ELR (cell line): ENCODE measurements at places on chromosomes 11 and 22.

DNA sequence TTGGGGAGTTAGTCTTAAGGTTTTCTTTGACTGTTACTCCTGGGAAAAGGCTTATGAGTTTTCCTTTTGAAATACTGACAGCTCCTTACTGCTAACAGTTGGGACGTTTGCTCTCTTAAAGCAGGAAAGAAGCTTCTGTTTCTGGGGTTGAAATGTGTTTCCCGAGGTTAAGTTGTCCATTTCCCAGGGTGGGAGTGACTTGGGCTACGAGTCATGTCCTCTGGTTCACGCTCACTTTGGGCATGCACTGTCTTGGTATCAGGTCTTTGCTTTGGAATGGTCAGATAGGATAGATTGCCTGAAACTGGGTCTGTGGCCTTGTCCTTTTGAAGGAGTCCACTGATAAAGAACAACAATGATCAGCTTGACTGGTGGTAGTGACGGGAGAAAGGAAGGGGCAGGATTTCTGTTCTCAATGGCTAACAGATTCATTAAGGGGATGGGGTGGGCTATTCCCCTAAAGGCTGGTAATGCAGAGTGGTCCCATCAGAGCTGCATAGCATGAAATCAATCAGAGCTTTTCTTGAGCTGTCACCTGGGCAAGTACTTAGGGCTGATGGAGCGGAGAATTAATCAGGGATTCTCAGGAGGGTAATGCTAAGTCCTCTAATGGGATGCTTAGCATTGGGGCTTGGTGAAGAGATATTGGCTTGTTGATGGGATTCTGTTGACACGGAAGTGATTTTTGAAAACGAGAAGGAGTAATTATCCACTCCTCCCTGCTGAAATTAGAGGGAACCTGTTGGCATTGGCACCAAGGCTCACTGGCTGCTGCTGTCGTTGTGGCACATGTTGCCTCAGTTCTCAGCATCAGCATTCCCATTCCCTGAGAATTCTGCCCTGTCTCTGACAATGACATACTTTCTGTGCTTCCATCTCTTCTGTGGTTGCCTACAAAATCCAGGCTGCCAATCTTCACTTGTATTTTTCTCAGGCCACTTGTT, 81.6 kb downstream of the TEAD1 start:
- DNase-seq = peak; percentile 66

DNA sequence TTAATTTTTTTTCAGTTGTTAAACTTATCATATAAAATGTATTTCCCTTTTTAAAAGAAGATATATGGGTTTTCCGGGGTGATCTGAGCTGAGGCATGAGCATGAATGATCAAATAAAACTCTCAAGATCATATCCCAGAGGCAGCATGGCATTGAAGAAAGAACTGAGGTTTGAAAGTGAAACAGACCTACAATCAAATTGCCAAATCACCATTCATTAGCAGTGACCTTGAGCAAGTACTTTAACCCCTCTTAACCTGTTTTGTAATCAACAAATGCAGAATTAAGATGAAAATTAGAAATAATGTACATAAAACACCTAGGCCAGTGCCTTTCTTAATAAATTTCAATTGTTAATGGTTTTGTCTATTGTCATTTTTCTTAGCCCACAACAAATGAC, 116.0 kb downstream of the RBFOX2 start:
- DNase-seq = no peak

GRCh38 chr22:35835998-35836691, 118.5 kb downstream of the APOL5 start:
- peak; percentile 90 for DNase-seq

GRCh38 chr11:71365626-71366025, 82.6 kb downstream of the DHCR7 start:
- no peak for DNase-seq

DNA sequence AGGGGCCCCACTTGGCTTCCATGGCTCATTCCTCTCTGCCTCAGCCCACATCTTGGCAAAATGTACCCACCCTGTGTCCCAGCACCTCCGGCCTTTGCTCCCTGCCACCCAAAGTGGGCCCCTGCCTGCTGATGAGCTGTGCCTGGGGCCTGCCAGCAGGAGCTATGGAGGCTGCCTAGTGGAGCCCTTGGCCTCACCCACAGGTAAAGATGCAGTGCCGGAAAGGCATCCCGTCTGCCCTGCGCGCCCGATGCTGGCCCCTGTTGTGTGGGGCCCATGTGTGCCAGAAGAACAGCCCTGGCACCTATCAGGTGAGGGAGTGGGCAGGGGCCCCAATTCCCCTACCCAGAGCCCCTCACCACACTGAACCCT, 1.3 kb downstream of the TBC1D10C start:
- no peak for DNase-seq

DNA sequence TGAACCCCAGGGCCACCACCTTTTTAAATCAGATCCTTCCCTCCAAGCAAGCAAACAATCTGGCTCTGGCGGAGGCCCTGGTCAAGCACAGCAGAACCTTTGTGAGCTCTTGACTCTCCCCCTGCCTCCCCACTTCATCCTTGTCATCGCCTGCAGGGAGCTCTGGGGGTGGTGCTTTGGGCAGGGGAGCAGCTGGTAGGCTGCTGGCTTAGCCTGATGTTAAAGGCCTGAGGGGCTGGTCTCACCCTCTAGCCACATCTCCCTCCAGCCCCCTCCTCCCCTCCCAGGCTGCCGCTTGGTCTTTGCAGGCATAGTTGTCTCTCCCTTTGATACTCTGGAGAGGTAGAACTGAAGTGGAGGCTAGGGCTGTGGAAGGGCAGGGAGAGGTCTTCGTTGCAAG, 50.9 kb downstream of the THAP12 start:
- DNase-seq = no peak

DNA sequence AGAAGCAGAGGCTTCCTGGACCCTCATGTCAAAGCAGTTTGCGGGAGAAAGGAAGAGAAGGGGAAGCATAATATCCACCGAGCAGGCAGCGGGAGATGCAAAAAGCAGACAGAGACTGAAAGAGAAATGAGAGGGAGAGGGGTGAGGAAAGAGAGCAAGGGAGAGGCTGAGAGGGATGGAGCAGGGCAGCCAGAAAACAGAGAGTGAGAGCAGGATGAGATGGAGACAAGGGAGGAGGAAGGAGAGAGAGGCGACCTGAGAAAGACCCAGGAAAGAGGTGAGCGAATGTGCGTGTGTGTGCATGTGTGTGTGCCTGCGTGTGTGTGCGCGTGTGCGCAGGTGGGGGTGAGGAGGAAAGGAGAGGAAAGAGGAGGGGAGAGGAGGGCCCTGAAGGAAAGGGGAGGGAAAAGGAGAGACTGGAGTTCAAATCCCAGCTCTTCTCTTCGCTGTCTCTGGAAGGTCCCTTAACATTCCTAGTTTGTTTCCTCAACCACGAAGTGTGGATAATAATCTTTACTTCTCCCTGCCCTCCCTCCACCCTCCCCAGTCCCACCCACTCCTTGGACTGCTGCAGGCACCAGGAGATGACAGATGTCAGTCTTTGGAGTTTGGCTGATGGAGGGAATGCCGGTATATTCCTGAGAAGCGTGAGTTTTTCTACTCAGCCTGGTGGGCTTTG, 67.9 kb downstream of the ISX start:
- DNase-seq = no peak

- peak; percentile 25 for DNase-seq
These were observed 873.2 kb downstream of the METTL15 start for GRCh38 chr11:28981381-28981780.

- no peak for DNase-seq
These were observed 884.7 kb downstream of the BRD1 start for GRCh38 chr22:48942698-48943566.

GRCh38 chr11:86632499-86633269, 39.7 kb downstream of the ME3 start:
- peak; percentile 100 for DNase-seq

DNA sequence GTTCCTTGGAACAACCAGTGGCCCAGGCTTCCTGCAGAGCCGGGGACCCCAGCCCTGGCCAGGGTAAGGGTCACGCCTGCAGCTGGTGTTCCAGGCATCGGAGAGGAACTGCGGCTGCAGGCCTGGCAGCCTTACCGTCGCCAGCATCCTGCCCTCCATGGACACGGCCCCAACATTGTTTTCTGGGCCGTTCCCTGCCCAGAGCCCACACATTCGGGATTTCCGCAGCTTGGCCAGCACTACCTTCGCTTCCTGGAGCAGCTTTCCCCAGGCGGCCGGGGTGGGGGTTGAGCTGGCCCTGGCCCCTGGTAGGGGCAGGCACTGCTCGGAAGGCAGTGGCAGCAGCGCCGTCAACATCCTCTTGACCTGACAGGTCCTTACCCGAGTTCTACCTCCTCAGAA, 17.7 kb downstream of the TXN2 start:
- DNase-seq = no peak

DNA sequence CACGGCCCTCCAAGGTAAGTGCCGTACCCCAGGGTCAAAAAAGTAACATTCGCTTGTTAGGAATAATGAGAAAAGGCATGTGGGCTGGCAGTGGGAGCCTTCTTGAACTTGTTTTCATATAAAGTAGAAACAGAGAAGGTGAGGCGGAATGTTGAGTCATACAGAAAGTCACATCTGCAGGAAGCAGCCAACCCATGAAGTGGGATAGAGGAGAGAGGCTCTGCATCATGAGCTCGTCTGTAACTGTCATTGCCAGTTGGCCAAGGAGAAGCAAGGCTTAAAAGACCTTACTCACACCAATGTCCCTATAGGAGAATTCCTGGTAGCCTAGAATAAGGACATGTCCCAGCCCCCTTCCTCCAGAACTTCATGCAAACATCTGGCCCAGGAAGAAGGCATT, 253.3 kb downstream of the BUD13 start:
- DNase-seq = no peak

DNA sequence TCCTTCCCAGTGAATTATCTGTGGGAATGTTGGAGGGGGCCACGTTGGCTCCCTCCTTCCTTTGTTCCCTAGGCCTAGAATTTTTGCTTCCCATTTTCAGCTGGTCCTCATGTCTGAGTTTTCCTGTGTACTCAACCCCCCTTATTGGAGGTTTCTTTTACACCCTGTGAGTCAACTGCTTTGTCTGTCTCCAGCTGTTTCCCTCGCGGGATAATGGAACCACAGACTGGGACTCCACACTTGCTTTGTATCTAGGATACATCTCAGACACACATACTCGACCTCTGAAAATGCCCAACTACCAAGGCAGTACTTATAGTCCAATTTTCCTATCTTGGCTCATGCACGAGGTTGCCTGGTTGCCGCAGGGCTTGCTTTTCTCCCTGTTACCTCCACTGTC, 352.7 kb upstream of the MPPED2 start:
- no peak for DNase-seq

DNA sequence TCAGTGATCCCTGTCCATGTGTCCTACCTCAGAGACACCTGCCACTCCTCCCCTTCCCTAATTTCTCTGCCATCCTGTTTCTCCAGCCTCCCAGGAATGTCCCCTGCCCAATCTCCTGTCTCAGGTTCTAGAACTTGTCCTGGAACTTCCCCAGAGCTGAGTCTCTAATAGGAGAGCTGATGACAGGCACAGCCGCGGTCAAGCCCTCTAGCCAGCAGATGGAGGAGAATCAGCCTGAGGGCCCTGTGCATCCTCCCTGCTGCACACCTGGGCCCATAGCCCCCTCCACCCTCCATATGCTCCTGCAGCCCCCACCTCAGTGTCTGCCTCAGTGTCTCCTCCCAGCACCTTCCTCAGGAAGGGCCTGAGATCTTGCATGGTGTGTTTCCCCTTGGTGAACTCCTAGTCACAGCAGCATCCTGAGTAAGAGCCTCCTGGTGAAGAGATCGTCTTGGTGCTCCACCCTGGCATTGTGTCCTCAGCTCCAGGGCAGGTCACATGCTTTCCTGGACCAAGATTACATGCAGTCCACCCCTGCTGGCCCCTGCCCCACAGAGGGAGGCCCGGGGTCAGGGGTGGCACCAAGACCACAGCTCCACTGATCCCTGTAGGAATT, 43.9 kb upstream of the VPREB1 start:
- DNase-seq = no peak

DNA sequence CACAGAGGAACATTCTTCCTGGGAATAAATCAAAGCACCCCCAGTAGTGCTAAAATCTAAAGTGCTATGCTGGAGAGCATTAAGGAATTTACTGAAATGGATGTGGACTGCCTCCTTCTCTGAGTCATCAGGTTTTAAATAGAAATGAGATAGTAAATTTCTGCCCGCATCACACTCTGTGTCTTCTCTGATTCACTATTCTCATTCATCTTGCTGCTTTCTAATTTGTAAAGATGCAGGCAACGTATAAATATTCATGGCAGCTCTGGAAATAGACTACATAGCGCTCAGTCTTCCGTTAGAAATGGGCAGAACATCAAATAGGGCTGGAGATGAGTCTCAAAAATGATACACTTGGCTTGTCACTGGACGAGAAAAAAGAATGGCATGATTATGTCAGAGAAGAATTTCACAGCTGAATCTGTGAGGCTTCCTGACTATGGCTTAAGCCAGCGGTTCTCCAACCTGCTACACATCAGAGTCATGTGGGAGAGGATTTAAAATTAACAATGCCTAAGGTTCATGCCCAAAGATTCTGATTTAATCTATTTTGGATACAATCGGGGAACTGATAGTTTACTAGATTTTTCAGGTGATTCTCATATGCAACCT, 178.2 kb downstream of the LRRC4C start:
- no peak for DNase-seq

DNA sequence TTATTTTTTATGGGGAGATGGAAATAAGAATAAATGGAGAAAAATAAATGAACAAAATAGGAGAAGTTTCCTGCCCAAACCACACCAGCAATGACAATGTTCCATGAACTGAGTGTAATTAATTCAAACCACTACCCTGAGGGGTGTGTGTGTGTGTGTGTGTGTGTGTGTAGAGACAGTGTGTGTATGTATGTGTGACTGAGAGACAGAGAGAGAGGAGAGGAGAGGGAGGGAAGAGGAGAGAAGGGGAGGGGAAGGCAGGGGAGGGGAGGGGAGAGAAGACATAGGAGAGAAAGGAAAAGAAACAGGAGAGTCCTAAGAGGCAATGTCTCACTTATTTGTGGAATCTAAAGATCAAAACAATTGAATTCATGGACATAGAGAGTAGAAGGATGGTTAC, 65.0 kb upstream of the POU2AF1 start:
- no peak for DNase-seq

- DNase-seq = no peak
These were observed 25.5 kb upstream of the ACR start for GRCh38 chr22:50712341-50713007.

- DNase-seq = no peak
These were observed 611.1 kb downstream of the BRD1 start for GRCh38 chr22:49216579-49216978.

DNA sequence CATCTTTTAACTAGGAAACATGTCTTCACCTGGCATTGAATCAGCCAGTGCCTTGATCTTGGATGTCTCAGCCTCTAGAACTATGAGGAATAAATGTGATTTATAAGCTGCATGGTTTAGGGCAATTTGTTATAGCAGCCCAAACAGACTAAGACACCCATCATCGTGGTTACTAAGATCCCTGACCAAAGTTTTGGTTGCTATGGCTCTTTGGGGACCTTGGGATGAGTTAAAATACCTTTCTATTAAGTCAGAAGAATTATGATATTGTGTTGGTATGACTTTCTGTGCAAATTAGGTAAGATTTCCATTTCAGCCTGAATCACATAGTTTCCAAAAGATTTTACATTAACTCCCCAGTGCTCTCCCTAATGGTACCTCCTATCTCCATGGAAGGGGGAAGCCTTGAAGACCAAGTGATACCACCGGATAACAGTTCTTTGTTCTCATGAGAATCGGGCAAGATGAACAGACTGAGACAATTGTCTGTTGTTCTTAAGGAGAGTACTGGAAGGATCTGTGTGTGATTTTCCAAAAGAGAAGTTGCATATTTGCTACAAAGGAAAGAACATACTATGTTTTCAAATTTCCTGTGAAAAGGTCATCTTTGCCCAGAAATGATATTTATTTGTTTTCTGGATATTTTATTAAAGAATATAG, 60.4 kb upstream of the UBASH3B start:
- DNase-seq = peak; percentile 6
